Naive thymus-derived CD8-positive, alpha-beta T cell (primary cell): ENCODE measurements at places on chromosomes 3 and 15. TPM values are rescaled to one million over a fixed set of nuclear protein-coding genes. Genes with fewer than 3 reads are reported as not detected.

GRCh38 chr15:69593981-69594966 lies 141.7 kb downstream of the RPLP1 start:
- DNase-seq: no peak

Gene GREM1
- not detected for total RNA-seq

DNA sequence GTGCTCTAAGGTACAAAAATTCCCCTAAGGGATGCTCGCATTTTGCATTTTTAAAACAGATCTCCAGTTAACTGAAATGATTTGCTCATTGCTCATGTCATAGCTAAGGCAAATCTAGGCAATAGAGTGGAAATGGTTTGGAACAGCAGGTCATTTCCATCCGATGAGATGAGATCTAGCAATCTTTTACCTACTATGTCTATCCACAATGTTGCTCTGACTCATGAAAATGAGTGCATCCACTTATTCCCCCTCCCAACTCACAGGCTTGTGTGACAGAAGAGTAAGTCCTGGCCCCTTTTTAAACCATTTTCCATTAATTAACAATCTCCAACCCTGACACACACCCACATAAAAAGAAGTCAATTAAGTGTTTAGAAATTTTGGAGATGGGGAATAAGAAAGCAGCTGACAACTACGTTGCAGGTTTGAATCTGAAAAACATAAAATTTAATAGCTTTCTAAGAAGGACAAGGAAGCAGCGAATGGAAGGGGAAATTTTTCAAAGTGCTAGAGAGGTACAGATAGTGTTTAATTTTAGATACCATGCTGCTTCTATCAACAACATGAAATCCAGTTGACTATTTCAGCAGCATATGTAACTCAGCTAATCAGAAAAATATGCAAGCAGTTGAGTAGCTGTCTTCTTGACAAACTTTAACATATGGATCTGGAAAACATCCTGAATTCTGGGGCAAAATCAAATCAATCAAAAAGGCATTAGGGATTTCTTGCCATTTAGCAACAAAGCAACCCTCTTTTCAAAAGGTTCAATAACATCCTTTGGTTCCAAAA lies 112.0 kb downstream of the TMCO5A start:
- DNase-seq: no peak

- DNase-seq: no peak
Observed at GRCh38 chr3:18071833-18072232, 329.4 kb upstream of the TBC1D5 start.

DNA sequence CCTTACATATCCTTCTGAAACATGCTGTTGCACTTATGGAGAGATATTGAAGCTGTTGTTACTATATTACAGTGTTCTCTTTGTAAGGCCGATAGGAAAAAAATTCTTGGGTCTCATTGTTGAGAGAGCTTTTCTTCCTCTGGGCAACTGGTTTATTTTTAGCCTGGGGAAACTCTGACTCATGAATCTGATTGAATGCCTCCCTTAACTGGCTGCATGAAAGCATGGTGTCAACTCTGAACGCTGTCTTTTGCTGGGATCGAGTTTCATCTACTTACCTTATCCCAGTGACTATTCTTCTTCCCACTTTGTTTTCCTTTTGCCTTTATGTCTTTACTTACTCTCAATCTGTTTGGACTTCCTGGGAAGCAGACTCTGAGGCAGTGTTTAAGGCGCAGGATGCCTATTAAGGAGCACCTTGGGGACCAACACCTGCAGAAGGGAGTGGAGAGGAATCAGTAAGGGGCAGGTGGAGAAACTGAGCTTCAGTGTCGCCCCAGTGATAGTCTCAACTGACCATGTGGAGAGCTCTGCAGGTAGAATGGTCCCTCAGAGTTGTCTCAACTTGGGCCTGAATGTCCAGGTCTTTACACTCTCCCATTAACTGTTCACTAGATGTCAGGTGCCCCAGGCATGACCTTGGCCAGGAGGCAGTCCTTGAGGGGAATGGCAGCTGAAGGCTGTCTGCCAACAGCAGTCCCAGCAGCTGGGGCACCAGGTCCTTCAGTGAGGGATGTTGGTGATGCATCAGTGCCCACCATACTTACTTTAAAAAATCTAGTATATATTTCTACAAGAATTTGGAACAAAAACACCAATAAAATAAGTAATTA lies 88.9 kb upstream of the CCNL1 start:
- no peak for DNase-seq

DNA sequence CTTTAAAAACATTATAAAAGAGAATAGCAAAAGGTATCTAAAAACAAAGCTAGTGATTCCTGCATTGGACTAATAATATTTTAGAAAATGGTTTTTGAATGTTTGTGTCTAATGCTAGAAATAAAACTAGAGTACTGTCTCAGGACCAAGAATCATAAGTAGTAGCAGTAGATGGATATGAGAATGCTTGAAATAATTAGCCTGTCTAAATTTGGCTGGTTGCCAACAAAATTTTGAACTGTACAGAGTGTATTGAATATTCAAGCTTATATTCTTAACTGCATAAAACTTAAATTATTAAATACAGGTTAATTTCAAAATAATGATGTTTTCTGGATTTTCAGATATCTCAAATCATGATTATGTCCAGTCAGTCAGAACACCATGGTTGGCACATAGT lies 14.0 kb downstream of the ABHD5 start:
- no peak for DNase-seq

GRCh38 chr3:64352639-64352992 lies 127.3 kb upstream of the PRICKLE2 start:
- DNase-seq: no peak

DNA sequence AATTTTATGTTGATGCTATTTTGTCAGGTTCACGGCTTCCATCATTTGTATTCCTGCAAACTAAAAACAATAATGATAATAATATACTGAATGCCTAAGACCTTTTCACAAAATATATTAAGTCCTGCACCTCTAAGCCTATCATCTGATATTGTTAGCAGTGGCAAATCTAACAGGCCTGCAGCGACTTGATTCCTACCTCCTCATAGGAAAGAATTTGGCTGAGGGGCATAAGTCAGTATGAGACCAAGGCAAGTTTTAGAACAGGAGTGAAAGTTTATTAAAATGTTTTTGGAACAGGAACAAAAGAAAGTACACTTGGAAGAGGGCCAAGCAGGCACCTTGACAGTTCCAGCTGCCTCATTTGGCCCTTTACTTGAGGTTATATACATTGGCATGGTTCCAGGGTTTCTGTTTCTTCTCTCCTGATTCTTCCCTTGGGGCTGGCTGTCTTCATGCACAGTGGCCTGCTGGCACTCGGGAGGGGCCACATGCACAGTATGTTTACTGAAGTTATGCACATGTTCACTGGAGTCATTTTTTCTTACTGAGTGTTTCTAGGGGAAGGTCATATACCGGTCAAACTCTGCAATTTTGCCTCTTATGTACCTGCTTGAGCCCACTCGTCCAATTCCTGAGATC lies 418.1 kb downstream of the EPHA6 start:
- DNase-seq: no peak

DNA sequence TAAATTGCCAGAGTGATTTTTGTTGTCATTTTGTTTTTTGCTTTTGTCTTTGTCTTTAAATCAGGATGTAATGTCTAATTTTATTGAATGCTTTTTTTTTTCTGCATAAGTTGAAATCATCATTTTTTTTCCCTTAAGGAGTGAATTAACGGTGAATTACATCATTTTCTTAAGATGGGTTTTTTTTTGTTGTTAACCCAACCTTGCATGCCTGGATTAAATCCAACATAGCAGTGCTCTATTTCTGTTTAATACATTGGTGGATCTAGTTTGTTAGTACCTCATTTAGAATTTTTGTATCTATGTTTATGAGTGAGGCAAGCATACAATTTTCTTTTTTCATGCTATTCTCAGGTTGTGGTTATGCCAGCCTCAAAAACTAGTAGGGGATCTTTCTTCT lies 186.4 kb upstream of the TMC3 start:
- no peak for DNase-seq

Gene DLEC1
- total RNA-seq: 4.6 TPM

Gene RGMA
- total RNA-seq: not detected

GRCh38 chr3:60972599-60972998 lies 278.7 kb downstream of the FHIT start:
- no peak for DNase-seq

Gene GOLGA6L9
- 7.4 TPM for total RNA-seq

- no peak for DNase-seq
Observed at GRCh38 chr3:56737006-56737405, 53.9 kb upstream of the TASOR start.

DNA sequence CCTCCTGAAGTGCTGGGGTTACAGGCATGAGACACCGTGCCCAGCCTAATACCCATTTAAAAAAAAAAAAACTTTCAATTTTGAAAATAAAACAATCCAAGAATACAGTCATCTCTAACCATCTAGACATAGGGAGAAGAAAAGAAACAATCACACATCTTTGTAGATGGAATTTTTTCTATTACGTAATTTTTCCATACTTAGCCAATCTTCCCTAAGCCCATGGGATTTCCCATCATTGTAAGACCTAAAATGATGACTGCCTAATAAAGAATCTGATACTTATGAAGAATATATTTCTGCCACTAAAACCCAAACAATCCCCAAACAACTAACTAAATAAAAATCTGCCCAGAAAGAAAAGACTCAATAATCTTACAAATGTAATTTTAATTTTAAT lies 88.7 kb downstream of the CBLB start:
- no peak for DNase-seq

Gene P2RY12
- total RNA-seq: not detected

Gene LTK
- 0.18 TPM for total RNA-seq

DNA sequence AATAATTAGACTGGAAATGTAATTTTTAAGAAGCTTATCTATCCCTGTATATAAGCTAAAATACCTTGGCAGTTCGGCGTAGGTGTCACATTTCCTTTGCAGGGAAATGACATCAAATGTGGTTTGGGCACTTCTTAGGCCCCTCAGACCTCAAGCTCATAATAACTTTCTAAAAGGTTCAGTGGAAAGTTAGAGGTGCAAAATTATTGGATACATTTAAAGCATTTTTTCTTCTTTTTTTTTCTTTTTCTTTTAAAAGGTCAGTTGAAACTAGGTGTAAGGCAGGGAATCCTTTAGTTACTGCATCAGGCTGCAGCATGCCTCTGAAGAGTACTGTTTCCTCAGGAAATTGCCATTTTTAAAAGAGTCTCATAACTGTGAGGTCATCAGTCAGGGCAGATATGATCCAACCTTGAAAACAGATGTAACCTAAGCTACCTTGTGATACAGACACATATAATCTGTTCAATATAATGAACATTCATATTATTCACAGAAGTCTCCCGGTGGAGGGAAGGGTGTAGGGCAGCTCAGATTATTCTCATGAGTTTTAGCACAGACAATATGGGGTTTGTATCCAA lies 4.8 kb downstream of the SACM1L start:
- peak; percentile 39 for DNase-seq
